ENCODE measurements at places on chromosomes 12 and 14.
A peak's percentile ranks its signal among the peaks of the same experiment; 100 is the strongest.

- no peak for DNase-seq
Observed at GRCh38 chr14:62066304-62066703, 304.1 kb downstream of the SNAPC1 start.

DNA sequence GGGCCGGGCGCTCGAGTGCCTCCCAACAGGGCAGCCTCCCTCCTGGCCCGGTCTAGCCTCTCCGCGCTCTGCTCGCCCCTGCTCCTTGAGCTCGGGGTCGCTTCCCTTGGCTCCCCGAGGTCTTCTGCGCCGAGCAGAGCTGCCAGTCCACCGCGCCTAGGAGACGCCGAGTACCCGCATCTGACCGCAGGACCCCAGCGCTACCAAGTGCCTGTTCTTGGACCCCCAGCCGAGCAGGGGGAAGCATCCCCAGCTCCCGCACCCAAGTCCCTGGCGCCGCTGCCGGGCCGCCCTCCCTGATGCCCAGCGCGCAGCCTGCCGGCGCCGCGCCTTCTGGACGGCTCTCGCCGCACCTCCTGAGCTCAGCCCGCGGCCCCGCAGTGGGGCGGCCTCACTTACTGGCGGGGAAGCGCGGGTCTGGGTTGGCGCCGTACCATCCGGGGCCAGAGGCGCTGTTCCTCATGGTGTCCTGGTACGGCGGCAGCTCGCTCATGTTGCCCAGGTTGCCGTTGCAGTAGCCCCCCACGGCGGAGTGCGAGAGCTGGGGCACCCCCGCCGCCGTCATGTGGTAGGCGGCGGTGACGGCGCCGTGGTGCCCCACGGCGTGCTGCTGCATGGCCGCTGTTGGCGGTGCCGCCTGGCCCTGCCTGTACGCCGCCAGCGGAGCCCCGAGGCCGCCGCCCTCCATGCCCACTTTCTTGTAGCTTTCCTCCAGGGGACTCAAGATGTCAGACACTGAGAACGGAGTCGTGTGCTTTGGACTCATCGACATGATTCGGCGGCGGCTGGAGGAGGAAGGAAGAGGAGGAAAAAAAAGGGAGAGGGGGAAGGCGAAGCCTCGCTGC is 1.2 kb downstream of the NKX2-1 start:
- no peak for DNase-seq

- DNase-seq, result no peak
Observed at GRCh38 chr12:68012712-68013111, 23.5 kb downstream of the IFNG-AS1 start.

GRCh38 chr12:91562476-91562875 is 379.9 kb upstream of the DCN start:
- DNase-seq, result no peak

- DNase-seq, result no peak
Observed at GRCh38 chr14:39265033-39265432, 31.3 kb downstream of the MIA2 start.

GRCh38 chr12:52873832-52874572 is 25.2 kb upstream of the KRT78 start:
- DNase-seq, result peak; percentile 93

DNA sequence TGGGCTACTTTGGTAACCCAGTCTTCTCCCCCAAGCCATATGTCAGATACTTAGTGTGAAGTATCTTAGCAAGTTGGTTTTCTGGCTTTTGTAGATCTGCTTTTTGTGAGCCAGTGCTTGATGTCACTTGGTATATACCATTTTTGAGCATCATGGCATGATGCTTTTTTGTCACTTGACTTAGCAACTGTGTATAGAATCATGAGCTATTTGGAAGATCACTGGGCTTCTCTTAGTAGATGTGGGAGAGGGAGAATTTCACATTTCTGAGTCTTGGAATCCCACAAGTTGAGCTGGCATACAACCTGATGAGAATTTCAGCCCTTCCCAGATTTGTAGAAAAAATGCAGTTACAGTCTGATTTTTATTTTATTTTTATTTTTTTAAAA is 24.9 kb downstream of the AEBP2 start:
- DNase-seq, result no peak

DNA sequence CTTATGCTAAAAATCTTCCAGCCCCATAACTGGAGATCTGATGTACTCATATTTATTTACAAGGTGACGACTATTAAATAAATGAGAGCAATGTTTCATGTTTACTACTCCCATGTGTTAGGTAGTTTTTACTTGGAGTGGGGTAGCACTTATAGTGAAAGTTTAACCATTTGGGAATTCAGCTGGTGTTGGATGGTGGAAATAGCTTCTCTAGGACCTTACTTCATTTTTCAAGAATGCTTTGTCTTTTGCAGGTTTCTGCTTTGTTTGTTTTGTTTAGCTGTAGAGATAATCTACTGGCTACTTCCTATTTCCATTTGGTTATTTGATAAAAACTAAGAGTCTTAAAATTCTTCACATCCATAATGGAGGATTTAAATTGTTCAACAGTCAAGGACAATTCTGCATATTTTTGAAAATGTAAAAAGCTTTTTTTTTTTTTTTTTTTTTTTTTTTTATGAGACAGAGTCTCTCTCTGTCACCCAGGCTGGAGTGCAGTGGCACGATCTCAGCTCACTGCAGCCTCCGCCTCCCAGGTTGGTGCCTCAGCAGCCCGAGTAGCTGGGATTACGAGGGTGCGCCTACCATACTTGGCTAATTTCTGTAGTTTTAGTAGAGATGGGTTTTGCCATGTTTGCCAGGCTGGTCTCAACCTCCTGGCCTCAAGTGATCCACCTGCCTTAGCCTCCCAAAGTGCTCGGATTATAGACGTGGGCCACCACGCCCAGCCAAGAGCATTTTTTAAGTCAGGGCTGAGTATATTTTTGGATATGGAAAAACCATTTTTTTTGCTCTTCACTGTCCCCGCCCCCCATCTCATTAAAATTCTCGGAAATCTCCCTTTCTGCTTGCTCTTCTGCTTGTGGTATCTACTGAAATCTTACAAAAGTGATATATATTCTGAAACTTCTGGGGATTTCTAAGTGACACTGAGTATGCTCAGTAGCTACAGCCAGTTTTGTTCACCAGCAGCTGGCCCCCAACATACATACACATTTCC is 1.4 kb upstream of the ABCD2 start:
- no peak for DNase-seq

DNA sequence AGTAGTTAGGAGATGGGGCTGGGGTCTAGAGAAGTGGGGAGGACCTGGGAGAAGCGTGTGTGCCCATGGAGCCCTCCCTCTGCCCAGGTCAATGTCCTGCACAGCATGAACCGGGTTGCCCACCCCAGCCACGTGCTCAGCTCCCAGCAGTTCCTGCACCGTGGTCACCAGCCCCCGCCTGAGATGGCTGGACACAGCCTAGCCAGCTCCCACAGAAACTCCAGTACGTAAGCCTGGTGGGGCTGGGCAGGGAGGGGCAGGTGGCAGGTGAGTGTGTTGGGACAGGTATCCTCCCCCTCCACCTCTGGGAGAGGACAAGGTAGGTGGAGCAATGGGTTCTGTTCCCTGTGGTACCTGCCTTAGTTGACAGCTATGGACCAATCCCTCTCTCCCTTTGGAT is 20.7 kb downstream of the CLSTN3 start:
- no peak for DNase-seq

- no peak for DNase-seq
Observed at GRCh38 chr14:75232597-75232996, 46.0 kb upstream of the FOS start.

DNA sequence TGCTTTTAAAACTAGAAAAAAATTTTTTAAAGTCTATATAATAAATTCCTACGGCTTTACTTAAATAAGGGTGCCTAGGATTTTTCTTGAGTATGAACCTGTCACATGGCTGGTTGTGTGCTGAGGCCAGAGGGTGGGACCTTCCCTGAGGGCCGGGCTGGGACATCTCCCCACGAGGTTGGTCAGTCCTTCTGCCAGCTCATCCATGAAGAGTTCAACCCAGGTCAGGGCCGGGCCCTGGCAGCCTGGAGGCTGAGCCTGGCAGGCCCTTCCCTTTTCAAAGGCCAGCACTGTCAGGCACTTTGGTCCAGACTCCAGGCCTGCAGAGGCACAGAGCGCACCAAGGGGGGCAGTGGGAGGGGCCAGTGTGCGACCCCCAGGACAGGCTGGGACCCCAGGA is 31.7 kb downstream of the TNFAIP2 start:
- peak; percentile 77 for DNase-seq

GRCh38 chr14:23529016-23529415 is 22.5 kb downstream of the ZFHX2 start:
- no peak for DNase-seq

DNA sequence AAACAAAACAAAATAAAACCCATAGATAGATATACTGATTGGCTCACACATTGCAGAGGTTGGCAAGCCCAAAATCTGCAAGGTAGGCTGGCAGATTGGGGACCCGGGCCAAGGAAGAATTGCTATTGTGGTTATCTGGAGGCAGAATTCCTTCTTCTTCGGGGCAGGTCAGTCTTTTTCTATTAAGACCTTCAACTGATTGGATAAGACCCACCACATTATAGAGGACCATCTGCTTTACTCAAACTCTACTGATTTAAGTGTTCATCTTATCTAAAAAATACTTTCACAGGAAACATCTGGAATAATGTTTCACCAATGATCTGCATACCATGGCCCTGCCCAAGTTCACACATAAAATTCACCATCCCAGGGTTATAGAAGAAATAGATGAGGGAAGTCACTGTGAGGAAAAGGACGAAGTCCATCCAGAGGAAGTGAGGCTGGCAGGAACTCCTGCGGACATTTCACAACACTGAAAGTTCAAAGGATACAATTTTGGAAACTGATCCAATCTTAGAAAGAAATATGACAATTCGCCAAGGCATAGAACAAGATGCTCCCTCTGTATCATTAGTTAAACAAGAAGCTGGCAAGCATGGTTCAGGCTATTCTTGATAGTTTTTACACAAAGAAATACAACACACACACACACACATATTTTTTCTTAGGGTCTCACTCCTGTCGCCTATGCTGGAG is 127.6 kb upstream of the MED13L start:
- DNase-seq, result no peak

DNA sequence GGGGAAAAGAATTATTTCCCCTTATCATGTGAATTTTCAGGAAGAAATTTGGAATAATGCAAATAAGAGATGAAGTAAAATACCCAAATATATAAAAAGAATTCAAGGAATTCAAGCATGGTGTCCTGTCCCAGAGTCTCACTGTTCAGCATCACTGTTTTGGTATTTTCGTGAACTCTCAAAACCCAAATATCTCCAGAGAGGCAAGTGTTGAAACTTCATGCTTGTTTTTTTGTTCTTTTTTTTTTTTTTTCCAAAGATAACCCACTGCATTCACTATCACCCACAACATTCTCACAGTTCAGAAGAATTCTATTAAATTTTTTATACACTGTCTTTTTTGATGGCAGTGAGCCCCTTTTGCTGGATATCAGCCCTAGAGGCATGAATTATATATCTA is 354.9 kb downstream of the DIO2 start:
- DNase-seq, result no peak

DNA sequence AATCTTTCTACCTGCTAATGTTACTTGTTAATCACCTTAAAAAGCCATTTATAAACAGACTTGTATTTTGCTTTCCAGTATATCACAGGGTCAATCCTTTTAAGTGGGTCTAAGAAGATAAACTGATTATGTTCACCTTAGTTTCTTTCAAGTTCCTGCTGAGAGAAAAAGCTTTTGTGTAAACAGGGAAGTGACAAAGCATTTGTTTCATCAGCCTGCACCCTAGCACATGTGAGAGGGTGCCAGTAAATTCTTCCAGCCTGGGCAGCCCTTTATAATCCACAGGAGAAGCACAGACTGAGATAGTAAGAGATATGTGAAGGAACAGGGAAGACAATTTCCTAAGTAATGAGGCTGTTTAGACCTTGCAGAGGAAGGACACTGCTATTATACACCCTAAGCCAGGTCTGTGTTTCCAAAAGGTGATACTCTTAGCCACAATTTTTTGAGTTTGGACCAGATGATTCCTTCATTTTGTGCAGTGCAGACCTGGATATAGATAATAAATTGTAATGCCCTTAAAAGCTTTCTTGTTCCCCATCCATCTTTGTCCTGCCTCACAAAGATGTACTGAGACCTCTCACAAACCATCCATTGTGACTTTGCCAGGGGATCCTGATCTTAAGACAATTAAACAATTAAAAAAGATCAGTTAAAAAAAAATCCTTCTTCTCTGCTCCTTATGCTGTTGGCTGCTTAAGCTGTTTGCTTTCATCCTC is 150.7 kb downstream of the KTN1 start:
- no peak for DNase-seq

DNA sequence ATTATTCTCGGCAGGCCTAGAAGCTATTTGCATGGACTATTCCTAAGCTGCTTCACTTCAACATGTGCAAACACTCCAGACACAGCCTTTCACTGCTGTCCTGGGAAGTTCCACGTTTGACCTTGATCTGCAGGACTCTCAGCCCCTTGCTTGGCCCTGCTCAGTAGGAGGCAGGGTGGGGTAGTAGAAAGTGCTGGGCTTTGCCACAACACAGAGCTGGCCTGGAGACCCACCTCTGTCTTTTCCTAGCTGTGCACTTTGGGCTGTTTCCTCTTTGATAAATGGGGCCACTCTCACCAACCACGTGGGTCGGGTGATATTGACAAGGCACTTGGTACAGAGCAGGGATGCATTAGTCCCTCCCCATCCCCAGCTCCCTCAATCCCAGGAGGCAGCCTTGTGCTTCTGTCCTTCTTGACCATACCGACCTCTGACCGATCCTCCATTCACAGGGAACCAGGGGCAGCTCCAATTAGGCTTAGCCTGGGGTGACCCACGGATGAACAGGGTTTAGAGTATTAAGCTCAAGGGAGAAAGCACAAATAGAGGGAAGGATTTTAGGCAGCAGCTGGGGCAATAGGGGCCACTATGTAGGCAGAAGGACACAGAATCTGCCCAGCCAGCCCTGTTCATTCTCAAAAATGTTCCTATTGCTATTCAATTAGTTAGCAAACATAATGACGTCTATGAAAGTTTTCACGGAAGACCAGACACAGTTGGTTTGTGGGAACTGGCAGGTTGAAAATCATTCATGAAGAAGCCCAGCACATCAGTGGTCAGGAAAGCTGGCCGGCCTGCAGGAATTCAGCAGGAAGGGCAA is 63.3 kb downstream of the SYNE3 start:
- DNase-seq, result no peak

- peak; percentile 68 for DNase-seq
Observed at GRCh38 chr12:119208626-119209061, 29.9 kb downstream of the HSPB8 start.

All from sciatic nerve (tissue), 2 donors.